ENCODE measurements at places on chromosomes 2 and 18.

DNA sequence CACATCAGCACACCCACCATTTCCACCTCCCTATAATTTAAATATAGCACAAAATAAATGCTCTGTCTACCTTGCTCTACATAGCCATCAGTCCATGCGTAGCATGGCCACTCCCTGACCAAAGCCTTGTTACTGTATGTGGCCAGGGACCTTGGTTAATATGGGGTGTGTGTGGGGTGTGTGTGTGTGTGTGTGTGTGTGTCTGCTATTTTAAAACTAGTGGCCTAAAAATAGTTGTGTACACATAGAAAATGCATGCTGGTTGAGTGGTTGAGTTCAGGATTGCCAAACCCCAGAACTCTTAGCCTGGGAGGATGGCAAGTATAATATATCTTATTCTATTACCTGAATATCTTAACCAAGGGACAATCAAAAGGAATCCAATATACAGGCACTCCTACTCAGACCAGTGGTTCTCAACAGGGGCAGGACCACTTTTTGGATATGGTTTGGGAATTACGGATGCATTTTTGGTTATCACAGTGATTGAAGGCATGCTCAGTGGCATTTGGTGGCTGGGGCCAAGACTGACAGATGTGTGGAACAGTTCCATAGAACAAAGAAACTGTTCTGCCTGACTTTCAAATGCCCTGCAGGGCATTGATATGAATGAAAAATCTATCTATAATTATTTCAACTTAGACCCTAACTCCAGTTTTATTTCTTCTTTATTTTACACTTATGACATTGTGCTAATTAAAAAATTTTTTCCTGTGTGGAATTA, 72.3 kb upstream of the PSME4 start:
- DNase-seq = no peak

DNA sequence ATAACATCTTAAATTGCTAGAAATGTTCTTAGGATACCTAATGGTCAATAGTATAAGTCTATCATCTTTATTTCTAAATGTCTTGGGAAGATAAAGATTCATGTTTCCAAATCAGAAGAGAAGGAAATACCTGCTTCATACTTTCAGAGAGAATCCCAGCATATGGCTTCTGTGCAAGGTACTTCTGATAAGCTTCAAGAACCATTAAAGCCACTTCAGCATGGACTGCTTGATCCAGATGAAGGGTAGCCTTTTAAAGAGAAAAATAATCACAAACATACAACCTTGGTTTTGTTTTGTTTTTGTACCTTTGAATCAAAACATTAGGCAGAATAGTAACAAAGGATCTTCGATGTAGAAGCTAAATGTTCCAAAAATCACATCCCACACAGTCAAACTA, 44.0 kb downstream of the EPG5 start:
- no peak for DNase-seq

DNA sequence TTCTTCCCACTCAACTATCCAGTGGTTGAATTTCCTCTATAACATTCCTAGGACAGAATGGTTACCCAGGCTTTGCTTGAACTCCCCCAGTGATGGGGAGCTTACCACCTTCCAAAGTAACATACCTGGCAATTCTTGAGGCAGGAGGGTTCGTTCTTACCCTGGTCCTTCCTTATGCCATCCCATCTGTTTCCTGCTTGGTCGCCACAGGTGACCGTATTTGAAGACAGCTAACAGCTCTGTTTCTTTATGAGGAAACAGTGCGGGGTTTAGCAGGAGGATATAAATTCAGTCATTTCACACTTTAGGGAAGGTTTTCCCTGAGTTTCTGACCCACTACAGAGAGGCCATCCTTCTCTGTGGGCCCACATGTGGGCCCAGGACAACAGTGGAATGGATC, 42.6 kb downstream of the FOSL2 start:
- no peak for DNase-seq

- DNase-seq = no peak
Measured at GRCh38 chr18:45995461-45995860, 28.3 kb upstream of the EPG5 start.

- DNase-seq = no peak
Measured at GRCh38 chr2:148209603-148210002, 188.7 kb downstream of the MBD5 start.

DNA sequence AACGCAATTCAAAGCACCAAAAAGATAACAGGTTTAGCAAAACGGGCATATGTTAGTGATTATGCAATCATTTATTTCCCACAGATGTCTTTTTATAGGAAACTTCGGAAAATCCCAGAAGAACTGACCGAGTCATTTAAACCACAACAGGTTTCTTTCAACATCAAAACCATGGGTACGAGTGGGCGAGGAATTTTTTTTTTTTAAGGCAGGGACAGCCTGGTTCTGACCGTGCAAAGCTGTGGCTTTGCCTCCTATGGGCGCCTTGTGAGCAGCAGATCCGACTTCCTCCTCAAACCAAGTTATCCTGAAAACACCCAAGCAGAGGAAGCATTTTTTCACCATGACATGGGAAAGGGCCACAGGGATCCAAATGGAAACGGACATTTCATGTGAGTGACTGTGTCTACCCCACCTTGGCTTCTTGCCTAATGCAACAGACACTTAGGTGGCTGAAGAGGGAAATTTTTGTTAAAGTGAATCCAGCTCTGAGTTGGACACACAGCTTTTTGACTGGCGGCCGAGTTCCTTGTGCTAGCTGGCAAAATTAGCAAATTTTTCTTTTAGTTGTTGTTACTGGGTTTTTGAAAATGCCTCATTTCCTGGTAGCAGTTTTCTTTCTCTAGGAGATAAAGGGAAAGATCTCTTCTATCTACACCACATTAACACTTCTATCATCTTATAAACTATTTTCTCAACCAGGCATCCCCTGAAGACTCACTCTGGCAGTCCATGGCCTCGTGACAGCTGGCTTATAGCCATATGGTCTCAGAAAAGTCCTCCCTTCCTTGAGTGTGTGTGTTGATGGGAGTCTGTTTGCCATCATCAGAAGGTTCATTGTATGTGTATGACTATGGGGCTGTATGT, 487.4 kb upstream of the ZEB2 start:
- peak; percentile 92 for DNase-seq

- DNase-seq = no peak
Measured at GRCh38 chr2:112138159-112139032, at the start of gene FBLN7. Gene FBLN7, plus strand, starts transcription at chr2:112138385. Its CDS starts 271 bp downstream, at chr2:112138656.

DNA sequence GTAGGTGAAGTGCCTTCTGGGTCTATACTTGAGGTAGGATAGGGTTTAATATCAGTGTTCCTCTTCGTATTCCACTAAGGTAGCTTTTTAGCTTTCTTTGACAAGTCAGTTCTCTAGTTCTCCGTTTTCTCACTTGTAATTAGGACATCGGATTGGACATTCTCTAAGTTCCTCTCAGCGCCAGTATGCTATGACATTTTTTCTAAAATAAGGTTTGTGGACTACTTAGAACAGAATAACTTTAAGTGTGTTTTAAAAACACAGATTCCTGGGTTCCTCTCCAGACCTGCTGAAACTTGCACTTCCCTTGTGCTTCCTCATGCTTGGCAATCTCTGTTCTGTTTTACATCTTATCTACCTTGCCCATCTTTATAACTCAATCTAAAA, 69.3 kb upstream of the YWHAQ start:
- no peak for DNase-seq

DNA sequence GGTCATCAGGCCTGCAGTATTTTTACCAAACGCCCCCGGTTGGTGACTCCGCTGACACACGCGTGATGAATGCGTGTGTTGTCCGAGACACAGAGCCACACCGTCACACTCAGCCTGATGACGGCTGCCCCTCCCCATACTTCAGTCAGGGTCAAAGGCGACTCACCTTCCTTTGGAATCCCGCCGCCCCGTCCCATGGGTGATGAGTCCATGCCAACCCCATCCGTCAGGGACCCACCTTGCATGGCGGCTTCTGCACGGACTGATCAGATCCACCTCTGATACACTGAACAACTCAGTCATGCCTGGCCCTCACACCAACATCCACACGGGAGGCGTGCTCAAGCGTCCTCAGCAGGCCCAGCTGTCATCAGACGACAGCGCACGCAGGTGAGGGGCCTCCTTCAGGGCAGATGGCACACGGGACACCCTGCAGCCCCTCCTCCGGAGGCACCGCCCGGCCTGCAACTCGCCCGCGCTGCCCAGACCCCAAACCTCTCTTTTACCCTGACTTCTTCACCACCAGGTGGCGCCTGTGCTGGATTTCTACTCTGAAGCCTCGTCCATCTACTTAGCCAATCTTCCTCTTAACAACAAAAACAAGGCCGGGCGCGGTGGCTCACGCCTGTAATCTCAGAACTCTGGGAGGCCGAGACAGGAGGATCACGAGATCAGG, 89.2 kb downstream of the ZNF516 start:
- no peak for DNase-seq

DNA sequence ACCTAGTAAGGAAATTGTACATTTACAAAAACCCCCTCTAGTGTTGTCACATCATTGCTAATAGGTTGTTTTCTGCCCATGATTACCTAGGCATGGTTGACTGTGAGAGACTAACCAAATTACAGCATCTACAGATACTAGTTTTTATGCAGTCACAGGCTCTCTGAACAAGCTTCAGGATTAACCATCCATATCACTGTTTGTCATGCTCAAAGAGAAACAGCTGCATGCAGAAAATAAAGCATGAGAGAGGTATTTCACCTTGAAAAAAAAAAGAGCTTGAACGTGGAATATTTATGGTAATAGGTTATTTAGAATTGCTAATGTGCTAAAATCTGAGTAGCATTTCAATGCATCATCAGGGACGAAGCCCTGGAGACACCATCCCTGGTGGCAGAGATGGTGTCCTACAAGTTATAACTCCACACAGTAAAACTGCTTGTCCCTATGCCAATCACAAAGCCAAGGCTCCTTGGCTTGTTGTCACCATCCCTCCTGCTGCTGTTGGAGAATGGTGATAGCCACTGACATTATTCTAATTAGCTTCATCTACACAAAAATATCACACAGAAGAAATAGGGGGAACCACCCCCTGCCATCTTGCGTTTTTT, 5.4 kb downstream of the NEB start:
- no peak for DNase-seq

DNA sequence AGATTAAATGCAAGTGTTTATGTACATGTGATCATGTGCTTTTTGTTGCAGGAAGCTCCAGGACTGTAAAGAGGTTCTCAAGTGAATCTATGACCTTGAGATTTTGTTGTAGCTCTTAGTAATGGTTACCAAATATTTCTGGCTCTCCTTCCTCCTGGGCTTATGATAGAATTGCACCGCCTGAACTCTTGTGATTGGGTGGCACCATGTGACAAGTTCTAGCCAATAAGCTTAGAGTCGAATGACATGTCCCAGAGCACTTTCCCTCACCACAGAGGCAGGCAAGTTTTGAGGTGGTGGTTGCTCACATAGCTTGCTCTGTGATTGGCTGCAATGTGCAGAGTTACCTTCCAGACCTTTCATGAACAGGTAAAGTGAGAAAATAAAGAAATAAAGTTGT, 8.9 kb upstream of the SCG2 start:
- DNase-seq = no peak

DNA sequence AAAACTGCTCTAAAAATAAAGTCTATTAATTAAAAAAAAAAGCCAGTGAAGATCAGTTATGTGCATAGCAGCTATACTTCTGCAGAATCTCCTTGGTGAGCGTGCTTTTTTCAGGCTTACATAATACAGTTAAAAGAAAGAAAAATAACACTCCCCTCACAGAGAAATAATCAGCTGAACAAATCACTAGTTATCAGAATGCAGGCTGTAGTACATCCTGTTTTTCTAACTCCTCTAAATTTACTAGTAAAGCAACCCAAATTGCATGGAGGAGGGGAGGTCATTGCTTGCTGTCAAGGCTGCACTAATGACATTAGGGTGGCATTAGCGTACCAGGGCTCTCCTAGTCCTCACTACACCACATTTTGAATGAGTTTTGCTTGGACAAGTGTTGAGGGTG, 192.2 kb downstream of the PLCL1 start:
- no peak for DNase-seq

DNA sequence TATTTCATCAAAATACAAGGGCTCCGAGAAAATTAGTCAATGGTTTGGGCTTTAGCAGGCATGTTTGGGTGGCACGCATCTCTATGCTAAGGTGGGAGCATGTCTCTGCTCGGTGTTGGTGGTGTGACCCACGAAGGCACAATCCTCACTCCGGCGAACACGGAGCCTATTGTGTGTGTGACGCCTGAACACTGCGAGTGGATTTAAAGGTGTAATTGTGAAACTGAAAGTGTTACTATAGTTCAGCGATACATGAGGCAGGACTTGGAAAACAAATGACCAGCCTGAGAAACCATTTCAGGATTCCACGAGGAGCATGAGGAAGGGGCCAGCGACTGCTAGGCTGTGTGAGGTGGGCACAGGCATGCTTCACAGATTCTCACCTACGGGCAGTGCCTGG, 41.7 kb upstream of the LDLRAD4 start:
- no peak for DNase-seq

GRCh38 chr2:216860426-216861137, 718 bp upstream of the TNP1 start:
- DNase-seq = no peak

GRCh38 chr2:158297120-158297519, 159.4 kb downstream of the CCDC148 start:
- no peak for DNase-seq

DNA sequence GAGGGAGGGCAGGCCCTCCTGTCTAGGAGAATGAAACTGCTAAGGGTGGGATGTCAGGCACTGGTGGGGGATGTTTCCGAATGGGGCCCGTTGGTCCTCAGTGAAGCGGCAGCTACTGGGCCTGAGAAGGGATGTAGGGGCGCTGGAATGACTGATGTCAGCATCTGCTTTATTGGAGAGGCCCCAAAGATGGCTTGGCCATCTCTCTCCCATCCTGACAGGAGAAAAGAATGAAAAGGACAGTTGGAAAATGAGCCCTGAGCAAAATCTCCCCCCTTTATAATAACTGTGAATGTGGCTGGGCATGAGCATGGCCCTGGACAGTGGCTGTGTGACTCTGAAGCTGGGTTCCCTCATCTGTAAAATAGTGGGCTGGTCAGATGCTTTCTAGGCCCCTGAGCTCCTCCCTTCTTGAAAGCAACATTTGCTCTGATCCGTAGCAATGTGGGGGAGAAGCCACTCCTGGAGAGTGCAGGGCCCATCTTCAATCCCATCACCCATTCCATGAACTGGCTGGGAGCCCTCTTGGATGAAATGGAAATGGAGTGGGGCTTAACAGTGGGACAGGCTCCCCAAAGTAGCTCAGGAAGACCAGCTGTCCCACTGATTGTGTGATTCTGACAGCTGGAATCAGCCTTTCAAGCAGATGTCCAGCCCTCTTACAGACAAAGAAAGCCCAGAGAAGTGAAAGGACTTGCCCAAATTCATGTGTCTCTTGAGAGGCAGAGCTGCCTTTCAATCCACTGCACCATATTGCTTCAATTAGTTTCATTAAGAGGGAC, 232.7 kb upstream of the SMAD2 start:
- no peak for DNase-seq

DNA sequence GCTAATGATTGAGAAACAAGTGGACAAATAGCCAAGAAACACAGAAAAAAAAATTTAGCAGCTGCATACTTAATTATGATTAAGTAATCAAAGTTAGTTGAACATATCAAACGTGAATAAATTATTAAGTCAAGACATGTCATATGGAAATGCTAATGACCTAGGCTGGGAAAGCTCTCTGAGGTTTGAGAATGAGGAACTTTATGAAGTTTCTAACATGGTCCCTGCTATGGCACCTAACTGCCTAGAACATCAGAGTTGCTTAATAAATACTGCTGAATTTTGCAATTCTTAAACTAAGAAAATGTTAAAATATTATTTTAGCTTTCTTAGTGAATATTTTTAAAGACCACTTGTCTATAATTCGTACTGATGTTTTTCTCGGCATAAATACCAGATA, 99.8 kb downstream of the AFF3 start:
- no peak for DNase-seq

All from SW 1271 (cell line).